Progenitor cell of endocrine pancreas (in vitro differentiated cells): ENCODE measurements at places on chromosomes 2 and 18.

DNA sequence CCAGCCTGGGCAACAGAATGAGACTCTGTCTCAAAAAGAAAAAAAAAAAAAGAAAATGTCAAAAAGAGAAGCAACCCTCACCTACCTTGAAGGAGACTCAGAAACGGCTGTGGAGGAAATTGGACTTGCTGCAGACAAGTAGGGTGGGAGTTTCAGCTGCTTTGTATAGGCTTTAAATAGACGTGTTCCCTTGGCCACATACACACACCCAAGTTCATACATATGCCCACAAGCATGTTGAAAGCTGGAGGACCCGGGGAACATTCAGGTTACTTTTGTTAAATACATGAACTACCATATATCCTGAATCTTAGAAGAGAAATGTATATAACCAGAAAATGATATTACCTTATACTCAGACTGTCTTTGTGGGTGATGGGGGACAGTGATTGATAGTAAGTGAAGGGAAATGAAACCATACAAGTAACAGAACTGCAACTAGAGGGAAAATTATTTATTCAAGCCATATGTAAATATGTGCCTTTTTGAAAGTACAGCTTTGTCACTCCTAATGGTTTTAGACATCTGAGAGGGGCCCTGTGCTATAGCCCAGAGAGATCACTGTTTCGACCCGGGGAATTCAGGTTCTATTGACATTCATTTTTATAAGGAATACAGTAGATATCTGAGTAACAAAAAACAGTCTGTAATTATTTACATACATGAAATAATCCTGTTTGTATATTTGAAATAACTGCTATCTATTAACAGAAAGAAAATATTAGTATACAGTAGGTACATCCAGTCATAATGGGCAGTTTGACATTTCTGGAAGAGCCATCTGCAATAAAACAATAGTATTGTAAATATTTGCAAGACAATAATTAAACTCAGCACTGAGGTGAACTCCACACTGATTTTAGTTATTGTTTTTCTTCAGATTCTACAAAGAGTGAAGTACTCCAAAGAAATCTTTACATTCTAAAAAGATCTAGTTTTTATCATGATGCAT lies 48.0 kb upstream of the TGIF1 start:
- H3K36me3 ChIP-seq: peaks cover 2% of the 10 kb centered on the region
- no peak for DNase-seq
- no peak overlapping the region for H3K4me3 ChIP-seq
- H3K27me3 ChIP-seq: no peaks in the 10 kb centered on the region
- peaks cover 10% of the 10 kb centered on the region for H3K4me1 ChIP-seq

DNA sequence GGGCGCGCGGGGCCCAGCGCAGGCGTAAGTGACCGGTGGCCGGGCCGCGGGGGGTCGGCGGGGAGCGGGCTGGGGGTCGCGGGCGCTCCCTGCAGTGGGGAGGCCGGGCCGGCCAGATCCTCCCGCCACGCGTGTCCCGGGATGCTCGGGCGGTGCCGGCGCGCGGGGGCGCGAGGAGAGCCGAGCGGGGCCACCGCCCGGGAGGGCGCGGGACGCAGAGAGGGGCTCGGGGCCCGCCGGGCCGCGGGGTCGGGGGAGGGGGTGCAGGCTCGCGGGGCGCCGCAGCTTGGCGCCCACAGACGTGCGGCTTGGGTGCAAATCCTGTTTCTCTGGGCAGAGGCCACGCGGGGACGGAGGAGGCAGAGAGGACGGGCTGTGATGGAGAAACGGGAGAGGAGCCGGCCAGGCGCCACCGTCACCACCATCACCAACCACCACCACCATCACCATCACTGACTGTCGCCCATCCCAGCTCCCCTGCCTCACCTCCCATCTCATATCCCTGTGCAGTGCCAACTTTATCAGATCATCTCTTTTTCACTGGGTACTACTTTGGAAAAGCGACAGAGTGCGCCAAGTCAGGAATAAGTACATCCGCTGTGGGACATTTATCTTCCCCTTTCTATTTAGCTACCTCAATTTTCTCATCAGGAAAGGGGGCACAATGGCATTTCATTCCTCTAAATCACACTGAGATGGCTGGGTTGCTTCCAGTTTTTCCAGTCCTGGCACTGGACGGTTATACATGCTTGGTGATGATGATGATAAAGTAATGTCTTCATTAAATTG lies 97.2 kb upstream of the GPR45 start:
- H3K4me1 ChIP-seq: peaks cover 2% of the 10 kb centered on the region
- peak overlapping the region; percentile 82 for H3K4me3 ChIP-seq
- peaks cover 4% of the 10 kb centered on the region for H3K27me3 ChIP-seq
- peak overlapping the region; percentile 71 for H3K27ac ChIP-seq

GRCh38 chr2:216555274-216555673 lies 56.6 kb downstream of the RPL37A start:
- H3K4me3 ChIP-seq: no peak overlapping the region
- peaks cover 6% of the 10 kb centered on the region for H3K4me1 ChIP-seq

- H3K36me3 ChIP-seq: no peaks in the 10 kb centered on the region
- H3K4me3 ChIP-seq: no peak overlapping the region
- no peaks in the 10 kb centered on the region for H3K27me3 ChIP-seq
Observed at GRCh38 chr2:14602309-14602708, 30.2 kb upstream of the LRATD1 start.

GRCh38 chr2:131040661-131041401 lies 52.4 kb downstream of the FAM168B start:
- no peak for DNase-seq
- no peak overlapping the region for H3K27ac ChIP-seq
- H3K4me3 ChIP-seq: no peak overlapping the region
- peaks cover 21% of the 10 kb centered on the region for H3K27me3 ChIP-seq
- no peaks in the 10 kb centered on the region for H3K36me3 ChIP-seq

DNA sequence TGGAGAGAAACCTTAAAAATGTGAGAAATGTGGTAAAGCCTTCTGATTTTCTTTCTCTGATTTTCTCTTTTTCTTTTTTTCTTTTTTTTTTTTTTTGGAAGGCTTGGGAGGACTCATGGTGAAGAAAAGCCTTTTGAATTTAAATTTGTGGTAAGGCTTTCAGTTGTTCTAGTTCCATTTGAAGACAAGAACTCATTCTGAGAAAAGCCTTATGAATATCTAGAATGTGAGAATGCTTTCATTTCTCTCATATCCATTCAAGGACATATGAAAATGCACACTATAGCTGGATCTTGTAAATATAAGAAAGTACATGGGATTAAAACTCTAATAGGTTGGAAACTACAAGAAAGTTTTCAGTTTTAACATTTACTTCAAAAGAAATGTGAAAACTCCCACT lies 1045.2 kb upstream of the NRXN1 start:
- DNase-seq: no peak
- no peaks in the 10 kb centered on the region for H3K27me3 ChIP-seq
- no peak overlapping the region for H3K4me3 ChIP-seq
- H3K27ac ChIP-seq: no peak overlapping the region
- no peaks in the 10 kb centered on the region for H3K4me1 ChIP-seq

DNA sequence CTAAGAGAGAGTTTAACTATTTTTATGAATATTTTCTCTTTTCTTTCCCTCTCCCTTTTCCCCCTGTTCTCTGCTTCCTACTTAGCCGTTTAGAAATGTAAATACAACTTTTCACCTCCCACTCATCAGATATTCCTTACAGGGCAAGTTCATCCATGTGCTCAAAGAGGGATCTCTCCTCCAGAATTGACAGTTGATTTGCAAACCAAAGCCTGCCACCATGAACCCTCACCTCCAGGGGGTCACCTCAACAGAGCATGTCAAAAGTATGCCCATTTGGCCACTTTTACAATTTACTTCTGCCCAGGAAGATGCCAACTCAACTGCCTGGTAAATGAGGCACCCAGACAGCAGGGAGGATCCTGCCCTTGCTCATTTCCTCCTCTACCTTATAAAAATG lies 149.2 kb upstream of the GYPC start:
- H3K36me3 ChIP-seq: no peaks in the 10 kb centered on the region
- H3K4me1 ChIP-seq: peaks cover 24% of the 10 kb centered on the region
- peaks cover 11% of the 10 kb centered on the region for H3K27me3 ChIP-seq
- H3K27ac ChIP-seq: no peak overlapping the region
- no peak overlapping the region for H3K4me3 ChIP-seq
- DNase-seq: no peak

DNA sequence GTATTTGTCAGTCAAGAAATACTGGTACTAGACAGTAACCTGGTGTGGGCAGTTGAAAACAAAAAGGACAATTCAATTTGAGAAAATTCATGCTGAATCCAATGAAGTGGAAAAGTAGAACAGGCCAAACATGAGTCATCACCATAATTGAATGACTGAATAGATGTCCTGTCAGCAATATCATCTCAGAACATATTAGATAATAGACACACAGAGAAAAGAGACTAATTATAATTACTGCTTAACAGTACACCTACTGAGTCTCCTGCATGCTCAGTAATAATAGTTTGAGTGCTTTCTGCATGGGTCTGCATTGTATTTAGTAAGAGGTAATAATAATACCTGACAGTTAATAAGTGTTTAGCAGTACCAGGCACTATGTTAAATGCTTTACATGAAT lies 138.6 kb upstream of the ZC3H15 start:
- no peak overlapping the region for H3K27ac ChIP-seq
- no peak for DNase-seq
- H3K27me3 ChIP-seq: no peaks in the 10 kb centered on the region
- H3K4me1 ChIP-seq: peaks cover 5% of the 10 kb centered on the region

- peaks cover 3% of the 10 kb centered on the region for H3K27me3 ChIP-seq
- peaks cover 2% of the 10 kb centered on the region for H3K4me1 ChIP-seq
- H3K27ac ChIP-seq: no peak overlapping the region
Observed at GRCh38 chr2:219155054-219155644, 5.5 kb downstream of the NHEJ1 start.

- no peak for DNase-seq
- peaks cover 17% of the 10 kb centered on the region for H3K4me1 ChIP-seq
- no peaks in the 10 kb centered on the region for H3K36me3 ChIP-seq
- H3K4me3 ChIP-seq: no peak overlapping the region
- H3K27ac ChIP-seq: no peak overlapping the region
Observed at GRCh38 chr2:174063492-174064092, 98.4 kb upstream of the SP3 start.

GRCh38 chr2:211347328-211347727 lies 790.9 kb downstream of the CPS1 start:
- no peak overlapping the region for H3K27ac ChIP-seq
- no peaks in the 10 kb centered on the region for H3K27me3 ChIP-seq
- H3K4me1 ChIP-seq: no peaks in the 10 kb centered on the region
- no peaks in the 10 kb centered on the region for H3K36me3 ChIP-seq
- H3K4me3 ChIP-seq: no peak overlapping the region

DNA sequence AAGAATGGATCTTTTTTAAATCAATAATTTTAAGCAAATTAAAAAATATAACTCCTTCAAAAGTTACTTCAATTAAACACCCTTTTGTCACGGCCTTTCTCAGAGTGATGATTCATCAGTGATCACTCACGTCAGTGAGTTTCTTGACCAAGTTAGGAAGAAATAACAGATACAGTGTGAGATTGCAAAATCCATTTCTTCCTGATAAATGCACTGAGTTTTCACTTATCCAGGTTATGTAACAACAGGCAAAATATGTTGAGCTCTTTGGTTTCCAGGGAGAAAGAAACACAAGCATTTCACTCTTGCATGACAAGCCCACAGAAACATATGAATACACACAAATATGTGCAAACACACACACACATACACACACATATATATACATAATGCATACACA lies 195.9 kb upstream of the CYRIA start:
- DNase-seq: no peak
- H3K27me3 ChIP-seq: no peaks in the 10 kb centered on the region
- no peak overlapping the region for H3K4me3 ChIP-seq
- no peaks in the 10 kb centered on the region for H3K36me3 ChIP-seq
- H3K4me1 ChIP-seq: peaks cover 4% of the 10 kb centered on the region

GRCh38 chr18:74652392-74652988 lies 54.8 kb downstream of the ZNF407 start:
- no peak for DNase-seq
- H3K27me3 ChIP-seq: no peaks in the 10 kb centered on the region
- peaks cover 13% of the 10 kb centered on the region for H3K4me1 ChIP-seq
- no peak overlapping the region for H3K4me3 ChIP-seq
- no peak overlapping the region for H3K27ac ChIP-seq

DNA sequence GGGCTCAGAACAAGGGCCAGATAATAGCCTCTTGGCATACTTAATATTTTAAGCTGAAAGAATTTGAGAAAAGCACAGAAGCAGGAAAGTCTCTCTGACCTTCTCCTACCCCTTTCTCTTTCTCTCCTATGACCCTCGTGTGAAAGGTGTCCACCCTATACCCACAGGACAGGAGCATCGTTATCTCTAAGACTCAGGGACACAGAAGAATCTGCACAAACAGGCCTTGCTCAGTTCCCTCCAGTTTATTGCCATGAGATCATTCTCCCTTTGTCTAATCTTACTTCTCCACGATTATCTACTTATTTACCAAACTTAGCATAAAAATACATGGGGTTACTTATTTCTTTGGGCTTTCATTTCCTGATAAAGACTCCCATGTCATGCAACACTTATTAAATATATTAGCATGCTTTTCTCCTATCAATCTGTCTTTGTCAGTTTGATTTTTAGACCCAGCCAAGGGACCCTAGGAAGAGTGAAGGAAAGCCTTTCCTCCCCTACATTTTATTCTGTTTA lies 370.7 kb downstream of the DLGAP1 start:
- DNase-seq: no peak
- H3K36me3 ChIP-seq: peaks cover 5% of the 10 kb centered on the region
- peaks cover 26% of the 10 kb centered on the region for H3K27me3 ChIP-seq
- H3K4me3 ChIP-seq: no peak overlapping the region
- peaks cover 26% of the 10 kb centered on the region for H3K4me1 ChIP-seq
